ENCODE measurements at places on chromosomes 4 and X.

DNA sequence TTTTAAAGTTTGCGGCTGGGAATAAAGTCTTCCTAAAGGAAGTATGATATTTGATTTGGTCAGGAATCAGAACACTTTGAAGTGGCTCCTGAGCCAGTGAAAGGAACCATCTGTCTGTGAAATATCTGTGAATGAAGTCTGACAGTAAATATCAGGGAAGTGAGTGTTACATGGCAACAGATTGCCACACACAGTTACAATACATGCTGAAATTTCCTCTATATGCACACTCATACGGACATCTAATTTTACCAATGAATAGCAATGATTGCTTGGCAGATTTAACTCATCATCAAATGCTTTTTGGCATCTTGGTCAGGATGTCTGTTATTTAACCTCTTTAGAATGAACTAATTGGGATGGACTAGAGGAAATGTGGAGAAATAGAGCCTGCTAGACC lies 1023.8 kb downstream of the FAT4 start:
- no peak for DNase-seq

DNA sequence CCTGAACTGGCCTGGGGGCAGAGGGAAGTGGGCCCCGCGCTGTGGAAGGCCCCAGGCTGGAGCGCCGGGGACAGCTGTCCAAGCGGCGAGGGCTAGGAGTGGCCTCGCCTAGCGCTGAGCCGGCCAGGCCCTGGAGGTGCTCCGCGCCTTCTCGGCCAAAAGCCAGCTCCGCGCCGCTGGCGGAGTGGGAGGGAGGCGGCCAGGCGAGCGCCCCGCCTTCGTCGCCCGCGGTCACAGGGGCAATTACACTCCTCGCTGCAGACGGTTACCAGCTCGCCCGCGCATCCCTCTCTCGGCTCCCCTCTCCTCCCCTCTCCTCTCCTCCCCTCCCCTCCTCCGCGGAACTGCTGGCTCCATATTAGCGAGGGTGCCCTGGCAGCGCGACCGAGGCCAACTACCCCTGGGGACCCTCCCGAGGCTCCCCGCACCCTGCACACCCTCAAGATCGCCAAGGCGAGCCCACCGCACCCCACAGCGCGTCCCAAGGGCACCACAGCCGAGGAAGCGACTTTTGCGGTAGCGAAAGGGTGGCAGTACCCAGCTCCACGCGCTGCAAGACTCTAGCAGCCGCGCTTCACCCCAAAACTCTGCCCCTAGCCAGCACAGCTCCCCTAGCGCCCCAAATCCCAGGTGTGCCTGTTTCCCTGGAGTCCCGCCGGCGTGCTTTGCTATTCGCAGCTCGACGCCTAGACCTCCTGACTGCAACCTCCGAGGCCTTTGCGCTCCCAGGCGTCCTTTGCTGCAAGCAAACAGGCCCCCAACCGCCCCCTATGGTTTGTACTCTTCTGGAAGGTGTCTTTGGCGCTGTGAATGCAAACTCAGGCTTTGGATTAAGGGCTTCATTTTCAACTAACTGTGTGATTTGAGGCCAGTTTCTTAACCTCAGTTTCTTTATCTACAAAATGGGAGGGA lies 91.4 kb downstream of the BCOR start:
- no peak for DNase-seq

GRCh38 chr4:41413670-41414411 lies 124.1 kb upstream of the LIMCH1 start:
- DNase-seq = peak; percentile 73

DNA sequence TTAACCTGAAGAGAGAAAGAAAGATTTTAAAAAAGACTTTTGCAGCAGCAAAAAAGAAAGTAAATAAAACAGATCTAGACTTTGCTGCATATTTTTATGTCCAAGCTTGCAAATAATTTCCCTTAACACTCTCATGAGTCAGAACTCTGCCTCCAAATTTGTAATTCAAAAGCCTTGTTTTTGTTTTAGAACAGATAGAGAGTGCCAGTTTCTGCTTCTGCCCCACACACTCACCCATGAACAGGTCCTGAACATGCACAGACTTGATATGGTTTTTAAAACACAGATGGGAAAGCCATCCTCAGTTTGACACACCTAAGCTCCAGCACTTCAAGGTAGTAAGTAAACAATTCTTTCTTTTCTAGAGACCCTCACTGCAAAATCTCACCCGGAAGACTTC lies 39.7 kb upstream of the VCX3B start:
- DNase-seq = no peak

DNA sequence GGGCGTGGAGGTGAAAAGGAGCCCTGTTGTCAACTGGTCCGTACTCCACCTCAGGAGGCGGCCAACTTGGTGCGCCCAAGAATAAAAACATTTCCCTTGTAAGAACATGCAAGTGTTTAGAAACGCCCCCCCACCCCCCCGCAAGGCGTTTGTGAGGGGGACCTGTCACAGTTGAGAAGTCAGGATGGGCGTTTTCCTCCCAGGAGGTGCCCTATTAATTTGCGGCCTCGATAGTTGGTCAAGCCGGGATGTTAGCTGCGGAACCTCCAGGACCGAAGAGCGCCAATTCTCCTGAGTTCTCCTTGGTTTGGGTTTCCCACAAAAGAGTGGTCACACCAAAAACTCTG lies 651 bp upstream of the SAP30 start:
- DNase-seq = no peak

DNA sequence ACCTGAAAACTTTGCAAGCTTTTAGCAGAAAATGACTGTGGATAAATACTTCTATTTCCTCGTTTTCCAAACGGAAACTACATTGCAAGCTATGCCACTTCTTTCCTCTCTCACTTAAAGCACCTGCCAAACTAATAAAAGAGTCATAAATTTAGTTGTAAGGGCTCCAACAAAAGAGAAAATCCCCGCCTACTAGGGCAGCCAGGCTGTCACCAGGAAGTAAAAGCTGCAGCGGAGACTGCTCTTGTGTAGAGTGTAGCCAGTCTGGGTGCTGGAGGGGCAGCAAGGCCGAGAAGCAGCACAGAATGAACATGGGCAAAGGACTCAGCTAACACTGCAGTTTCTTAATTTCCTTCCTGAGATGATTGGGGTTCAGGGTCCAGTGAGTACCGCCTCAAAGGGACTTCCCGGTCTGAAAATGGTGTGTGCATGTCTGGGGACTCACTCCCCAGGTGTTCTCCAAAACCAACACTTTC lies 89.3 kb upstream of the MAML3 start:
- no peak for DNase-seq

GRCh38 chr4:35884714-35885480 lies 359.4 kb downstream of the ARAP2 start:
- no peak for DNase-seq

GRCh38 chrX:151899622-151900021 lies 13.1 kb upstream of the MAGEA4 start:
- peak; percentile 56 for DNase-seq

GRCh38 chr4:124953061-124953460 lies 240.5 kb upstream of the ANKRD50 start:
- peak; percentile 91 for DNase-seq

GRCh38 chr4:121789960-121790829 lies 10.9 kb upstream of the EXOSC9 start:
- peak; percentile 93 for DNase-seq

DNA sequence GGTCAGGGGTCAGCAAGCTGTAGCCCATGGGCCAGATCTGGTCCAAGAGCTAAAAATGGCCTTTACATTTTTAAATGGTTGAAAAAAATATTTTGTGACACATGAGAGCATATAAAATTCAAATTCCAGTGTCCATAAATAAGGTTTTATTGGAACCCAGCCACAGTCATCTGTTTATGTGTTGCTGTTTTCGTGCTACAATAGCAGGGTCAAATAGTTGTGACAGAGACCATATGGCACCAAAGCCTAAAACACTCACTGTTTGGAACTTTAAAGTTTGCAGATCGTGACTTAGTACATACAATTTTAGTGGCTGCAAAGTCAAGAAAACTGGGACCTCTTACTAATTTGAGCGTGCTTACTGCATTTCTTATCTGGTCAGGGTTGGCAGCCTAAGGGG lies 29.2 kb downstream of the LAMP2 start:
- no peak for DNase-seq

- DNase-seq = no peak
Measured at GRCh38 chr4:158203436-158203835, 6.8 kb upstream of the TMEM144 start.

GRCh38 chr4:48190839-48191238 lies 56.8 kb upstream of the TXK start:
- no peak for DNase-seq

DNA sequence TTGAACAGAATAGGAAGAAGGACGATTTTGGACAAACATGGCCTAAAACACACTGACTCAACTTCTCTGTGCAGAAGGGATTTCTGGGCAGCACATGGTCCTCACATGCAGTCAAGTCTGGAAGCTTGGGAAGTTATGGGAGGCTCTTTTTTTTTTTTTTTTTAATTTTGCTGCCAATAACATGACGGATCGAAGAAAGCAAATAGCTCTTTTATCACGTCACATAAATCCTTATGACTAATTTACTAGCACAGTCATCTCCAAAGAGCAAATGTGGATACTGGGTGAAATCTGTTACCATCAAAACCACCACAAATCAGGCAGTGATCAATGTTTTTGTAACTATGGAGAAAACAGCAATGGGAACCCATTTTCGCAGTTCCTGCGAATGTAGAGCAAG lies 193.3 kb upstream of the FAM9B start:
- peak; percentile 53 for DNase-seq

GRCh38 chr4:6854098-6854744 lies 55.4 kb upstream of the TBC1D14 start:
- DNase-seq = no peak

DNA sequence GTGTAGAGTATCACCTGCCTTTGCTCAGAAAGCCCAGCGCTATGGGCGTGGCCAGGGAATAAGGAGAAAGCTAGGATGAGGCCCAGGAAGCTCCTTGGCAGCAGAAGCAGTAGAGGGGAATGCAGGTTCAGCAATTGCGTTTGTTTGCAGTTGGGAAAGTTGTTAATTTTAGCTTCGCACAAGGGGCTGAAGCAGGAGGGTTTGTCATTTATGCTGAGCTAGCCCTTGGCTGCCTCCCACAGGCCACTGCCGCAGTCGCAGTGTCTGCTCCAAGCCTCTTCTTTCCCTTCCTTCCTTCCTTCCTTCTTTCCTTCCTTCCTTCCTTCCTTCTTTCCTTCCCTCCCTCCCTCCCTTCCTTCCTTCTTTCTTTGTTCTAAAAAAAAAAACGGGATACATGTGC lies 21.5 kb downstream of the FRMPD3 start:
- no peak for DNase-seq

DNA sequence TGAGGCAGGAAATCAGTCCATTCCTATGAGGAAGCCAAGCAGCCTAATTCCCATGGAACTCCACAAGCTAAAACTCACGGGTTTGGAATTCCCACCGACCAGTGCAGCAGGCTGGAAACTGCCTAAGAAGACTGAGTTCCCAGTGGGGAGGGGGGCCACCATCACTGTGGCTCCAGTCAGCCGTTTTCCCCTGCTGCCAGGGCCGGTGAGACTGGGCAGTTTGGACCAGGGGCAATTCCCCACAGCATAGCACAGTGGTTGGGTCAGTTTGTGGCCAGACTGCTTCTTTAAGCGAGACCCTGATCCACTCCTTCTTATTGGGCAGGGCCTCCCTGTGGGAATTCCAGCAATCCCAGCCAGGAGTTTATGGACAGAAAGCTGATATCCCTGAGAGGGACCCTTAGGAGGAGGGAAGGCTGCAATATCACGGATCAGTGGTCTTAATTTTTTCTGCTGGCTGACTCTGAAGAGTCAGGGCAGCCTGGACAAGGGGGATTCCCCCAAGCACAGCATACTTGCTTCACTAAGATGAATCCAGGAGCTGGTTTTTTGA lies 20.7 kb downstream of the PAGE5 start:
- DNase-seq = no peak
